ENCODE measurements at places on chromosomes 4 and X.

GRCh38 chrX:39302838-39303237, 501.6 kb downstream of the MID1IP1 start:
- no peak for DNase-seq

GRCh38 chr4:150145946-150146340, 67.7 kb downstream of the DCLK2 start:
- DNase-seq = no peak

DNA sequence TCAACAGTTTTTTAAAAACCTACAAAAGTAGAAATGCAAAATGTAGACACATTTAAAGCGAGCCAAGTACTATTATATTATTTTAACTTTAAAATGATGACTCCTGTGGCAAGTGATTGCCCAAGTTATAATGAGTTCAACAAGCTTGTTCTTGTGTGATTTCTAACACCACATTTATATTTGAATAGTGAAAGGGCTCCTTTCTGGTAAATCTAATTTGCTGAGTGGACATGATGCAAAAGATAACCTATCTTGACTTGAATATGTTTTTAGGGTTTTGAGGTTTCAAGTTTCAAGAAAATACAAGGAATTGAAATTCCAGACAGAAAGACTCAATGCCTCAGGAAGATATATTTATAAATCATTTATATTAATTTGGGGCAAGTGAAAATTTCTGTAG, 1.1 kb upstream of the EPGN start:
- DNase-seq = no peak

DNA sequence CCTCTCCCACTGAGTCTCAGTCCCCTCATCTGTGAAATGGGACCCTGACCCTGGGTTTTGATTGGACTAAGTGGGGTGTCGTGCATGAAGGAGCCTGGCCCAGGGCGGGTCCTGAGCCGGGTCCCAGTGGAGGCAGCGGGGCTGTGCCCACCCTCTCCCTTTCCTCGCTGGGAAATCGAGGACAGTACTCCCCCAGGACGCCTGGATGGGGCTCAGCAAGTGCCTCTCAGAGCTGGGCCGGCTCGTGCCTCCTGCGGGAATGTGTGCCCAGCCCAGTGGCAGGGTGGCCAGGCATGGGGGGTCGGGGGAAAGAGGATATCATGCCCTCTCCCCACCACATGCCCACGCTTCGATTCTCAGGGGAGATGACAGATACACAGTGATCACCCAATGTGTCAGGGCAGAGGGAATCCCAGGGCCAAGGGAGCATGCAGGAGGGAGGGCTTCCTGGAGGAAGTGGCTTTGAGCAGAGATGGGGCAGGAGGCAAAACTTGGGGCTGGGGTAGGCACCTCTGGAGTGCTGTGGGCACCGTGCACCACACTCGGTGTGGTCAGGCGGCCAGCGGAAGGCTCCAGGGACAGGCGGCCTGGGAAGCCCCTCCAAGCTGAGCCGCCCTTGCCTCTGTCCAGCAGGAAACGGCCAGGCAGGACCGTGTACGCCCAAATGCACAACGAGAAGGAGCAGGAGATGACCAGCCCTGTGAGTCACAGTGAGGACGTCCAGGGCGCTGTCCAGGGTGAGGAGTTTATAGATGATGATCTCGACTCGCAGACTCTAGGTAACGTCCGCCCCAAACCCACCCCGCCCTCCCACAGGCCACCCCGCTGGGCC, 203.0 kb downstream of the AFAP1 start:
- no peak for DNase-seq

- no peak for DNase-seq
Observed at GRCh38 chr4:27635936-27636913, 775.6 kb downstream of the STIM2 start.

DNA sequence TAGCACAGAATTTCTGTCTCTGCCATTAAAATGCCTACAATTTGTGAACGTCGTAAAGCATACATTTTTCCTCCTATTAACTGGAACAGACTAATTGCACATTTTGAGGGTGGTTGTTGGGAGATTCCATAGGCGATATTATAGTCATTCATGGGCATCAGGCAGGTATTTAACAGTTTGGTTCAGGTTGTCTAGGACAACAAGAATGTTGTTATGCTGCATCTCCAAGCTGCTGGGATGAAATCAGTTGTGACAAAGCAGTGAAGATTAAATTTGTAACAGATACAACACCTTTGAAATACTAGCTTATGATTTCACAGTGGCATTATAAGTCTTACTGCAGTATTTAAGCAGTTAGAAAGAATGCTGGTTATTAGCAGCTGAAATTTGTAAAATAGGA, 339.7 kb upstream of the PITX2 start:
- no peak for DNase-seq

GRCh38 chr4:141254326-141254725, 33.6 kb downstream of the ZNF330 start:
- no peak for DNase-seq

DNA sequence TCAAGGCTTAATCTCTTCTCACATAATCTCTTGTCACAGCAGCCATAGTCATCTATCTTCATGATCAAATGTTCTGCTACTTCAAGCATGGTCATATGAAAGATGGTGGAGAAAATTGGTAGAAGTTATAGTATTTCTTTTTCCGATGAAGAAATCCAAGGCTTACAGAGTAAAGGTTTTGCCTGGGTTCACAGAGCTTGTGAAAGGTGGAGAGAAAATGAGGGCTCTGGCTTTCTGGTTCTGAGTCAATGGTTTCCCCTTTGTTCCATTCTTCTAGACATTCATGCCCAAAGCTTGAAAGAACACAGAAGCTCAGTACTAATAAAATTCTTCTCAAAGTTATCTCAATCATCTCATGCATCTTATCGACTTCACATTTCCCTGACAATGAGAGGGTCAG, 36.1 kb downstream of the CLNK start:
- DNase-seq = no peak

GRCh38 chrX:23786268-23786815, 3.4 kb downstream of the SAT1 start:
- DNase-seq = no peak

DNA sequence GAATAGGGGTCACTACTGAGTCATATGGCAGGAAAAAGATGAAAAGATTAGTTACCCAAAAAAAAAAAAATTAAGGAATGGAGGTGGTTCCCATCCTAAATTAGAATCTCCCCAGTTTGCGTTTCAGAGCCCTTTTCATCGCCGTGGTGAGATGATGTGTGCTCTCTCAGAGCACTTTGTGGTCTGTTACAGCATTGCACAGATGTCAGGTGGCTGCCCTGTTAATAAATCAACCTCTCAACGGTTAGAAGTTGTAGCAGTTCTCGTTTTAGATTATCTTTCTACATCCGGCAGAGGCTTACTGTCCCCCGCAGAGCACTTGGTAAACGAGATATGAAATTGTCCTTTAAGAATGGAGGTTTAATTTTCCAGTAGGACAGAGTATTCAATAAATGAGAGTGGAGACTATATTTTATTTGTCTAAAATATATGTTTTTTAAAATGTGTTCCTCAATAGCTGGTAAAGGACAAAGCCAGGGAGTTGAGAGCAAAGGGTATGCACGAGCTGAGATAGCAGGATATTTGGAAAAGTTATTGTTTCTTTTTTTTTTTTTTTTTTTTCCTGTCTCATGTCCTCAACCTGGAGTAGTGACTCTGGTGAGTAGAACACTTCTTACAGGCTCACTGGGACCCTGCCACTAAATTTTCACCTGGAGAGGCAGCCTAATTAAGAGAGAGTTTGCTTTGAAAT, 26.9 kb downstream of the AFF1 start:
- no peak for DNase-seq

DNA sequence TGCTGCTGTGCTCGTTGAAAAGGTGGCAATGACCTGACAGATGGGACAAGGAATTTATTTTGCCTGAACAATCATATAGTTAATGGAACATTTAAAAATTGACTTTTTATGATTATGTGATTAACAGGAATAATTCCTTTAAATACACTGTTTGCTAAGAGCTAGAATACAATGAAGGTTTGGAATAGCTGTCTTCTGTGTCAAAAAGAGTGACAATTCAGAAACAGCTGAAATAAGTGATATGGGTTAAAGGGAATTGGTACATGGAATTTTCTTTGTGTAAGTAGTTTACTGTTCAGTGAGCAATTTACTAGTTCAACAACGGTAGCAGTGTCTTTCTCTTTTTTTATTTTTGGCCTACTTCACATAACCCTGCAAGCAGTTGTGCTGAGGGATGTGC, 1083.5 kb upstream of the GRID2 start:
- DNase-seq = no peak

- no peak for DNase-seq
Observed at GRCh38 chrX:24498975-24499374, 33.9 kb downstream of the PDK3 start.

DNA sequence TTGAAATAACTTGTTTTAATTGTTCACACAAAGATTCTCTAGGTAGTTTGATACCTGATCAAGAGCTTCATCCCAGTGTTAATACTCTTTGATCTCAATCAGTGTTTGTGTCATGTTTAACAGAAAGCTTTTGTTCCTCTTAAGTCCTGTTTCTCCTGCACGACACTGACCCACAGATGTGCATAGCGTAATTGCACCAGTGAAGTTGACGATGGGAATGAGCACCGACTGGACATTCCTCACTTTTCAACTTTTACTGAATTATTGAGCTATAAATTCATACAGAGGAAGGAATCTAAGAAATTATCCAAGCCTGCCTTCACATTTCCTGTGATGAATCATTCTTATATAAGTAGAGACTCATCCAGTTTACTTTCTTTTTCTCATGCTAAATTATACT, 878.7 kb upstream of the TENM3 start:
- no peak for DNase-seq

- DNase-seq = no peak
Observed at GRCh38 chrX:124260845-124261244, 71.6 kb upstream of the TEX13D start.

- peak; percentile 12 for DNase-seq
Observed at GRCh38 chr4:159980826-159981468, 878.1 kb downstream of the RAPGEF2 start.

GRCh38 chr4:44845309-44845708, 119.0 kb upstream of the GNPDA2 start:
- DNase-seq = no peak
